ENCODE measurements at places on chromosomes 13 and 19.

- no peak for DNase-seq
Observed at GRCh38 chr13:33116321-33117010, 100.2 kb downstream of the KL start.

- no peak for DNase-seq
Observed at GRCh38 chr13:77002590-77003190, 10.8 kb downstream of the CLN5 start.

- no peak for DNase-seq
Observed at GRCh38 chr19:35476149-35476548, 14.1 kb downstream of the KRTDAP start.

GRCh38 chr13:48994706-48995105 is 19.0 kb downstream of the FNDC3A start:
- DNase-seq, result no peak

All from stimulated activated CD4-positive, alpha-beta T cell treated with anti-CD3 and anti-CD28 coated beads, Interleukin-2, amount 100 ng/mL, for 24 hours (primary cell).